ENCODE measurements at places on chromosomes 6 and 20. TPM values are rescaled to one million over a fixed set of nuclear protein-coding genes. Genes with fewer than 3 reads are reported as not detected.

- no peaks in the 10 kb centered on the region for H3K27me3 ChIP-seq
- no peak for DNase-seq
- H3K36me3 ChIP-seq, result no peaks in the 10 kb centered on the region
- peaks cover 5% of the 10 kb centered on the region for H3K4me1 ChIP-seq
- H3K4me3 ChIP-seq, result no peak overlapping the region
These were observed 25.6 kb downstream of the SNX9 start for GRCh38 chr6:157848693-157849092.

- H3K27ac ChIP-seq, result peak overlapping the region; percentile 82
- DNase-seq, result no peak
- H3K36me3 ChIP-seq, result no peaks in the 10 kb centered on the region
- no peaks in the 10 kb centered on the region for H3K27me3 ChIP-seq
These were observed 226.5 kb downstream of the MAFB start for GRCh38 chr20:40462566-40462965.

DNA sequence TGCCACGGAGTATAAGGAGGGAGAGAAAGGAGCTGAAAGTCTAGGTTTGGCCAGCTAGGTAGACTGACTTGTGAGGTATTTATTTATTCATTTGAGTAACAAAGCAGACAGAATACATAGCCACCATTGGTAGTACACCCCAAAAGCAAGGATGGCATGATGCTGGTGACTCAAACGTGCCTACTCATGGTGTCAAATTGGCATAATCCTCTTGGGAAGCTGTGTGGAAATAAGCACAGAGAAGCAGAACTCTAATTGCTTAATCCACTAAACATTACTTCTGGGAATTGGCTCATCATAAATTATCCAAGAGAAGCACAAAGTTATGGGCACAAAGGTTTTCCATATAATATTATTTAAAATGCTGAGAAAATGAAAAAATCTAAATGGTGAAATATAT lies 2.5 kb downstream of the DEFB132 start:
- no peaks in the 10 kb centered on the region for H3K27me3 ChIP-seq
- H3K4me1 ChIP-seq, result no peaks in the 10 kb centered on the region
- no peak overlapping the region for H3K4me3 ChIP-seq

- no peak overlapping the region for H3K27ac ChIP-seq
- H3K4me3 ChIP-seq, result no peak overlapping the region
- peaks cover 11% of the 10 kb centered on the region for H3K4me1 ChIP-seq
- DNase-seq, result no peak
- H3K36me3 ChIP-seq, result no peaks in the 10 kb centered on the region
These were observed 24.7 kb upstream of the KCNK16 start for GRCh38 chr6:39347206-39347605.

DNA sequence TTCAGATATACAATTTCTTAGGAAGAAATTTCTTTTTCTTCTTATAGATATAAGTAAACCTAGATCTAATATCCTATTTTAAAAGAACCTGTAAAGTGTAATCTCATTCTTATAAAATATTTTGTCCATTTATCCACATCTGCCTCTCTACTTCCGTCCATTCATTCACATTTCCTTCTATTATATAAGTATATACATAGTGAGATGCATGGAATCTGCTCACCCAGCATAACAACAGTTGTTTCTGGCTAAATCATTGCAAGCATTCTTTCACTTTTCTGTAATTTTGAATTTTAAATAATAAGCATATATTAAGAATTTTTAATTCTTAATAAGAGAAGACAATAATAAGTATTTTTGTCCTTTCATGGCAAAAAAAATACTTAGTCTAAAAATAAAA lies 45.4 kb downstream of the CEP162 start:
- no peaks in the 10 kb centered on the region for H3K27me3 ChIP-seq
- no peak overlapping the region for H3K4me3 ChIP-seq
- H3K36me3 ChIP-seq, result peaks cover 15% of the 10 kb centered on the region

DNA sequence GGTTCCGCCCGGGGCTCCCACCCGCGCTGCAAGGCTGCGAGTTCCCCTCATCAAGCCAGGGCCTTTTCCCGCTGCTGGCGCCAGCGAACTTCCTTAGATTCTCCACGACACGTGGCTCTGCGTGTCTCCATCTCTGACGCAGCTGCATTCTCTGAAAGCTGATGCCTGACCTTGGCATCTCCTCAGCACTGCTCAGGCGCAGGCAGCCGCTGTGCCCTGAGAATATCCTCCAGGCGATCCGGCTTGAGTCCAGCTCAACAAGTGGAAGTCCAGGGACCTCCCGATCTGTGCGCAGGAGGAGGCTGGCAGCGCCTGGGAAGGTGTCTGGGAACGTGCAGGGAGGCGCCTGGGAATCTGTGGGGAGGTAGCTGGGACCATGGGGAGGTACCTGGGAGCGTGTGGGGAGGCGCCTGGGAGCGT lies 171.2 kb upstream of the THBS2 start:
- no peaks in the 10 kb centered on the region for H3K4me1 ChIP-seq
- DNase-seq, result no peak
- no peak overlapping the region for H3K4me3 ChIP-seq
- H3K27me3 ChIP-seq, result no peaks in the 10 kb centered on the region
- H3K27ac ChIP-seq, result no peak overlapping the region

DNA sequence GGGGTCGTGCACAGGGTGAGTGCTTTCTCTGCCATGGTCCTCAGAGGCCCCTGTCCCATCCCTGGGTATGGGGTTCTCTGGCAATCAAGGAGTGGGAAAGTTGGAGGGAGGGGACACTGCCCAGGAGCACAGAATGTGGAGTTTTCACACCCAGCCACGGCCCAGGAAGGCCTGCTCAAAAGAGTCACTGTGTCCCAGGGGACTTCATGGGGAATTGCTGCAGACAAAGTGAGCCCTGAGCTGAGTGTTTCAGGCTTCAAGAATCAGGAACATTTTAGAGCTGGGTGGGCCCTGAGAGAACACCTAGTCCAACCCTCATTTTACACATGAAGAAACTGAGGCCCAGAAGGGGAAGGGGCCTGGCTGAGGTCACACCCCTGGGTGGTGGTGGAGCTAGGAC lies 5.7 kb downstream of the MAPK13 start:
- no peaks in the 10 kb centered on the region for H3K27me3 ChIP-seq
- H3K4me3 ChIP-seq, result no peak overlapping the region

GRCh38 chr20:61829526-61829925 lies 236.2 kb downstream of the TAF4 start:
- H3K4me1 ChIP-seq, result no peaks in the 10 kb centered on the region
- no peak overlapping the region for H3K4me3 ChIP-seq
- peaks cover 48% of the 10 kb centered on the region for H3K27me3 ChIP-seq
- DNase-seq, result no peak

DNA sequence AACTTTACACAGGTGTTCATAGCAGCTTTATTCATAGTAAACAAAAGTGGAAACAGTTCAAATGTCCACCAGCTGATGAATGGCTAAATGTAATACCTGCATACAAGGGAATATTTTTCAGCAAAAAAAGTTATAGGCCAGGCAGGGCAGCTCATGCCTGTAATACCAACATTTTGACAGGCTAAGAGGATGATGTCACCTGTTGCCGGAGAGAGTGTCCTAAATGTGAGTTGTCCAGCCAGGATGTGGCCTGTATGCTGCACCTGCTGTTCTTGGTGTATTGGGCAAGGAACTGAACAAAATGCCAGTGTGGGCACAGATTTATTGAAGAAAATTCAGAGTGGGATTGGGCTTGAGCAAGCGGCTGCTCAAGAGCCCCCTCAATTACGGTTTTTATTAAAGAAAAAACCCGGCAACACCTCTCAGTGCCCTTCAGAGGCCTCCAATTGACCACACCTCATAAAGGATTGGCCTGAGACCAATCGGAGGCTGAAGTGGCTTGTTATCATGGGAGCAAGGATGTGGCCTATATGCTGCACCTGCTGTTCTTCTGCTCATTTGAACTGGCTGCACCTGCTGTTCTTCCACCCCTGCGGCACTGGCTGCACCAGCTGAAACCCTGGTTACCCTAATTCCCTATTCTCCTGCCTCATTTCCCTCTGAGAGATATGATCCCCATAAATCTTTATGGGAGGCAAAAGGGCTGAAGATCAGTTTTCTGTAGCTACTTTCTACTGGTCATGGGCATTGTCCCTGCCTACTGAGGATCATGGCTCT lies 164.3 kb upstream of the PROKR2 start:
- H3K36me3 ChIP-seq, result no peaks in the 10 kb centered on the region
- no peaks in the 10 kb centered on the region for H3K4me1 ChIP-seq
- no peak for DNase-seq
- H3K27ac ChIP-seq, result no peak overlapping the region
- H3K27me3 ChIP-seq, result no peaks in the 10 kb centered on the region

DNA sequence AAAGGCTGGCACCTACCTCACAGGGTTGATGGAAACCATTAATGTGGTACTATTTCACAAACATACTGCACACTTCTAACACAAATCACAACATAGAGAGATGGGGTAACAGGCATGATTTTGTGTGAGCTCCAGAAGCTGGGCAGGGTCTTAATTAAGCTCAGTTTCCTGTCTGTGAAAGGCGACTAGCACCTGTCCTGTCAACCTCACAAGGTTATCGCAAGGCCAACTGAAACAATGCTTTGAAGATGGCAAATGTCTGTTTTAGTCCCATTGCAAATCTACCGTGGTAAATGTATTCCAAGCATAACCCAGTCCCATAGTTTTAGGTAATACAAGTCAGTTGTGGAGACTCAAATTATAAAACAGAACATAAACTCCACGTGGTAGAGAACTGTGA lies 1.3 kb upstream of the PLEKHG1 start:
- no peaks in the 10 kb centered on the region for H3K4me1 ChIP-seq
- H3K27ac ChIP-seq, result no peak overlapping the region
- H3K27me3 ChIP-seq, result no peaks in the 10 kb centered on the region
- DNase-seq, result no peak
- no peak overlapping the region for H3K4me3 ChIP-seq
- no peaks in the 10 kb centered on the region for H3K36me3 ChIP-seq

GRCh38 chr6:167446046-167446445 lies 121.2 kb downstream of the TTLL2 start:
- no peak overlapping the region for H3K27ac ChIP-seq
- H3K27me3 ChIP-seq, result no peaks in the 10 kb centered on the region
- H3K4me3 ChIP-seq, result no peak overlapping the region
- H3K36me3 ChIP-seq, result no peaks in the 10 kb centered on the region
- H3K4me1 ChIP-seq, result no peaks in the 10 kb centered on the region

GRCh38 chr6:87518453-87518852 lies 45.7 kb downstream of the SLC35A1 start:
- H3K4me1 ChIP-seq, result no peaks in the 10 kb centered on the region
- H3K36me3 ChIP-seq, result peaks cover 73% of the 10 kb centered on the region
- DNase-seq, result no peak
- H3K27ac ChIP-seq, result no peak overlapping the region

- no peaks in the 10 kb centered on the region for H3K36me3 ChIP-seq
- no peak for DNase-seq
- peaks cover 30% of the 10 kb centered on the region for H3K4me1 ChIP-seq
- no peak overlapping the region for H3K27ac ChIP-seq
These were observed 770 bp downstream of the ULBP3 start for GRCh38 chr6:150068151-150068550.

DNA sequence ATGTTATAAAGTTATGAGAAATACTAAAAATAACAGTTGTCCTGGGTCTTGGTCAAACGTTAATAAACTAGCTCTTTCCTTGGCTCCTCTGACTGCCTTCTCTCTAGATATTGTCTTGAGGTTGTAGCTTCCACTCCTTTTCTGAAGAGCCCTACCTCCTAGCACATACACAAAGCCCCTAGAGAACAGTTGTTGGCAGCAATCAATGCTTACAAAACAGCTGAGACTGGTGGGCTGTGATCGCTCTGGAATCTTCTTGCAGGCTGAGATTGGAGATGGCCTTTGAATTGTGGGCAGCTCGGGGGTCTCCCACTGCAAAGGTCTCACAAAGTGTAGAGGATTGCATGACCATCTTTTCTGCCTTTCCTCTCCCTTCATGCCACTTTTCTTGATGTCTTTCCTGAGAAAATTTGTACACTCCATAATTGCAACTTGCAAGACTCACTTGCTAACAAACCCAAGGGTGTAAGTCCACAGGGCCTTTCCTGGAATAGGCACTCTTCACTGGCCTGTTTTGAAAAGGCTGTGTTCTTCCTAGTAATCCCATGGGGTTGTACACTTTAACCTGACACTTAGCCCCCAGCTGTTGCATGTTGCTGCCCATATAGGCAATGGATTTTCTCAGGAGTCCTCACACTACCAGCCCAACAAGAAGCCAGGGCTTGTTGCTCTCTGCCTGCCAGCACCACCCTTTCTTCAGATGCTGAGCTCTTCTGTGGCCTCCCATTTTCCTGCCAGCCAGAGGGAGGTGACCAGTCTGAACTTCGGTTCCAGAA lies 99.9 kb downstream of the TCP11 start:
- DNase-seq, result no peak
- peaks cover 7% of the 10 kb centered on the region for H3K36me3 ChIP-seq
- no peak overlapping the region for H3K4me3 ChIP-seq
- H3K4me1 ChIP-seq, result peaks cover 38% of the 10 kb centered on the region

- no peaks in the 10 kb centered on the region for H3K27me3 ChIP-seq
- no peaks in the 10 kb centered on the region for H3K4me1 ChIP-seq
- DNase-seq, result no peak
- no peaks in the 10 kb centered on the region for H3K36me3 ChIP-seq
- no peak overlapping the region for H3K4me3 ChIP-seq
These were observed 16.4 kb downstream of the PLCB1 start for GRCh38 chr20:8148501-8148900.

GRCh38 chr6:112357791-112358190 lies 10.7 kb downstream of the RFPL4B start:
- no peaks in the 10 kb centered on the region for H3K27me3 ChIP-seq
- no peaks in the 10 kb centered on the region for H3K36me3 ChIP-seq
- H3K4me1 ChIP-seq, result no peaks in the 10 kb centered on the region
- no peak overlapping the region for H3K4me3 ChIP-seq
- no peak overlapping the region for H3K27ac ChIP-seq
- DNase-seq, result no peak

DNA sequence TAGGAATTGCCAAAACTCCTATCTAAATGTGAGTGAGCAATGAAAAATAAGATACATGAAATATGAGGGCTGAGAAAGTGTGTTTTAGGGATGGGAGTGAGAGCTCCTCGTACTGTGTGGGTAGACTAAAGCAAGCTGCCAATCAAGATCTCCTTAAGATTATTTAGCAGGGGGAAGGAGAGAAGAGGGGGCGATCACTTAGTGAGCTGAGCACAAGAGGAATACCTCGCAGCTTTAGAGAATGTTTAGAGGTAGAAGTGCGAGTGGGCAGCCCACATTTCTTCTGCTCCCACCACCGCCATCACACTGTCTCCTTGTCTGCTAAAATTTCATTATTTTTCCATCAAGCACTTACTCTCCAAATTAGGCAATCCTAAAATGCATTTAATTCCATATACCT lies 312.6 kb downstream of the ALDH8A1 start:
- no peaks in the 10 kb centered on the region for H3K36me3 ChIP-seq
- H3K27ac ChIP-seq, result no peak overlapping the region
- H3K4me3 ChIP-seq, result no peak overlapping the region
- no peak for DNase-seq

GRCh38 chr6:32146287-32146686 lies 5.5 kb downstream of the PRRT1 start:
- H3K27me3 ChIP-seq, result peaks cover 65% of the 10 kb centered on the region
- DNase-seq, result no peak
- H3K27ac ChIP-seq, result no peak overlapping the region
- no peak overlapping the region for H3K4me3 ChIP-seq
- peaks cover 10% of the 10 kb centered on the region for H3K4me1 ChIP-seq

GRCh38 chr20:24828992-24829648 lies 119.9 kb upstream of the CST7 start:
- no peak overlapping the region for H3K27ac ChIP-seq
- H3K27me3 ChIP-seq, result no peaks in the 10 kb centered on the region
- H3K36me3 ChIP-seq, result no peaks in the 10 kb centered on the region
- no peaks in the 10 kb centered on the region for H3K4me1 ChIP-seq
- no peak for DNase-seq
- H3K4me3 ChIP-seq, result no peak overlapping the region

Gene GHRH
- total RNA-seq, result not detected

Gene REPS1
- total RNA-seq, result 29.3 TPM

Gene ENPP4
- total RNA-seq, result 17.7 TPM

Gene KIFC1
- 9.9 TPM for total RNA-seq

Gene FAXC
- total RNA-seq, result 5.2 TPM

Gene MYH7B
- 0.34 TPM for total RNA-seq

Gene PEDS1
- total RNA-seq, result 39.9 TPM

Gene CRISP2
- total RNA-seq, result not detected

Gene PBX2
- total RNA-seq, result 91.0 TPM

Gene IRAK1BP1
- 8.0 TPM for total RNA-seq
